ENCODE measurements at places on chromosomes 4 and X. TPM values are rescaled to one million over a fixed set of nuclear protein-coding genes. Genes with fewer than 3 reads are reported as not detected.

The FAM241A gene
- 3.9 TPM for polyA plus RNA-seq

The NHSL2 gene
- polyA plus RNA-seq = 9.7 TPM

The TMEM144 gene
- polyA plus RNA-seq = 2.1 TPM

The PITX2 gene
- polyA plus RNA-seq = 76.0 TPM

The FAM47A gene
- not detected for polyA plus RNA-seq

The EREG gene
- polyA plus RNA-seq = 0.38 TPM

The IGSF1 gene
- 0.24 TPM for polyA plus RNA-seq

The ASB12 gene
- polyA plus RNA-seq = 0.39 TPM

The FAM120C gene
- polyA plus RNA-seq = 3.9 TPM

The ARSD gene
- polyA plus RNA-seq = 12.4 TPM

The UGT2A1 gene
- polyA plus RNA-seq = not detected

The GAGE1 gene
- not detected for polyA plus RNA-seq

The IRS4 gene
- polyA plus RNA-seq = not detected

The WDFY3 gene
- 20.6 TPM for polyA plus RNA-seq

The GLRA3 gene
- polyA plus RNA-seq = 0.01 TPM

The CFAP47 gene
- 0.01 TPM for polyA plus RNA-seq

The ZAR1 gene
- polyA plus RNA-seq = not detected

The TLR2 gene
- polyA plus RNA-seq = 10.4 TPM

The SPOCK3 gene
- polyA plus RNA-seq = 2.9 TPM

The AFP gene
- polyA plus RNA-seq = not detected

The HSD17B10 gene
- 90.4 TPM for polyA plus RNA-seq

The MAGEC1 gene
- not detected for polyA plus RNA-seq

The COL4A6 gene
- polyA plus RNA-seq = 65.8 TPM

The MAGEB1 gene
- polyA plus RNA-seq = not detected

The FAM9C gene
- 0.08 TPM for polyA plus RNA-seq

All from urinary bladder (tissue), 4 donors.